ENCODE measurements at places on chromosomes 7 and 10. TPM values are rescaled to one million over a fixed set of nuclear protein-coding genes. Genes with fewer than 3 reads are reported as not detected.
A peak's percentile ranks its signal among the peaks of the same experiment; 100 is the strongest.

- DNase-seq: no peak
Measured at GRCh38 chr10:120335553-120335952, 121.5 kb upstream of the PLPP4 start.

GRCh38 chr7:40425696-40426095 is 290.9 kb downstream of the SUGCT start:
- DNase-seq: no peak

DNA sequence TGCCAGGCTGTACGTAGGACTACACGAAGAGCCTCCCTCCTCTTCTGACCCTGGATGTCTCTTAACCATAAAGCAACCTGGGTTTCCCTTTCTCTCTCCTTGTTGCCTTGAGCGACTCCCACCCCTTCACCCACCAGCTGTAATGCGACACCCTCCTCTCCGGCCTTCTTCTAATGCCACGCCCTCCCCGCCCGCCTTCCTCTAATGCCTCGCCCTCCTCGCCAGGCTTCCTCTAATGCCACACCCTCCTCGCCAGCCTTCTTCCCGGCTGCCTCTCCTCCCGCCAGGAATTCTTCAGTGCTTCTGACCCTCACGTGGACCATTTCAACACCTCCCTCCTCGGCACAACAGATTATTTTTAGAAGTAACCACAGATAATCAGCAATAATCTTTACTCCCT is 348.5 kb upstream of the SHH start:
- DNase-seq: no peak

- DNase-seq: no peak
Measured at GRCh38 chr7:92498557-92498956, 20.8 kb upstream of the ERVW-1 start.

DNA sequence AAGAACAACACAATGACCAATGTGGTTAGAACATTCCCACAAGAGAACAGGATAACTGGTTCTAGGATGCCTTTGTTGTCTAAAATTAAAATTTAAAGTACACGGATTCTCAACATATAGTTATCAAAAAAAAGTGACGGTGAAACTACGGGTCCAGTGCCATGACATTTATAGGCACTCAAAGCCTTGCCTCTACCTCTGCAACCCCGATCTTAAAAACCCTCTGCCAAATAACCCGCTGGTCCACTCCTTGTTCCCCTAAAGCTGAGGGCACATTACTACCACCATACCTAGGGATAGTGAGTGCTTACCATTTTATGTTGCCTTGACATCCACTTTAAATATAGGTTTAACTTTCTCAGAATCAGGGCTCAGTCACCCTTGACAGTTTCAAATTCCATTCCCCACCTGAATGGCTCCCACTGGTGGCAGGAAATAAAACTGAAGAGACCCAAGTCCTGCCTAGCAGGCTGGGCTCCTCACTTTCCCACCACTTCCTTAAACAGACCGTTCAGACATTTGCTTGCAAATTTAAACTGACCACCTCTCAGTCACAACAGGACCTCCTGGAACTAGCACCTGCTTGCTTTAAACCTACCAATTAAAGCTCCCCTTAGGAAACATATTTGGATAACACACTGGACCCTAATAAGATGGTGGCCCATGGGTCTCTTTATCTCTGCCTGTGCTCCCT is 169.9 kb upstream of the ASAH2 start:
- peak; percentile 56 for DNase-seq

DNA sequence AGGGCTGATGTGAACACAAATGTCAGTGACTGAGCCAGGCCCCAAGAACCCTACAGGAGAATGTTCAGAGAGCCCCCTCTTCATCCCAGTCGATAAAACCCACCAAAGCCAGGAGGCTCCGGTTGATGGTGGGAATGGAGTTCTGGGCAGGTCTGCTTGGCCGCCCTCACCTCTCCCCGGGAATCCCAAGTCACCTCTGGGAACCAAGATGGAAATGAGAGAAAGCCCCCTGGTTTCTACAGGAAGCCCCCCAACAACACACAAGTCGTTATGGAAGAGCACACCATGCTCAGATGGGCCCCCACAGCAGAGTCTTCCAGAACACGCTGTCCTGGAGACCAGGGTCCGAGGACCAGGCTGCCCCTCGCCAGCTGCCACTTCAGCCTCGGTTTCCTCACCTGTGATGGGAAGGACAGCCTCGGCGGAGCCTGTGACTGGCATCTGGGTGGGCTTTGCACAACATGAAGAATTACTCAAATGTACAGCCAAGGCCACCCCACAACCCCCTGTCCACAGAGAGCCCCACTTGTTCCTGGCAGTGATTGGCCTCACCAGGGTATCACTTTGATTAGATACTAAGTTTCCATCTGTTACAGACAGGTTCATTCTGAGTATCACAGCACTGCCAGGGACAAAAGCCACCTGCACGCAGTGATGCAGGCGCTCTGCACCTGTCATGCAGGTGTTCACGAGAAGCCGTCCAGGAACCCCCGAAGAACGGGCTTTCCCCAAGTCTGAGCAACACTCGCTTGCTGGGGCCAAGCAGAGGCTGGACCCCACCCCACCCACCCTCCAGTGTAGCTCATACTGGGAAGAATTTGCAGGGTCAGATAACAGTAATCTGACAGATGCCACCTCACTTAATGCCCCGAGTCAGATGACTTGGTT is 57.6 kb downstream of the MKI67 start:
- DNase-seq: no peak

DNA sequence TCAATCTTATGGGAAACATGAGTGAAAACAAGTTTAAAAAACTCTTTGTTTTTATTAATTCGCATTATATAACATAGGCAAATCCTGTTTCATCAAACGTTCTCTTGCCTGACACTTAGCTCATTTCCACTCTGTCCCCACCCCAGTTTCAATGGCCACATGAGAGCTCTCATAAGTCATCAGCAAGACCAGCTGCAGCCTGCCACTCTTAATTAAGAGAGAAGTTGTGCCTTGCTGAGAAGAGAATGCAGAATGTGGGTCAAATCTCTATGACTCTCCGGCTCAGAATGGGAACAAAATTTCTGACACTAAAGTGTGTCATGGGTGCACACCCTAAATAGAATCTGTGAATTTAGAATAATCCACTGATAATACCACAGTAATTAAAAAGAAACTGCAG is 39.6 kb downstream of the ASAH2 start:
- peak; percentile 18 for DNase-seq

DNA sequence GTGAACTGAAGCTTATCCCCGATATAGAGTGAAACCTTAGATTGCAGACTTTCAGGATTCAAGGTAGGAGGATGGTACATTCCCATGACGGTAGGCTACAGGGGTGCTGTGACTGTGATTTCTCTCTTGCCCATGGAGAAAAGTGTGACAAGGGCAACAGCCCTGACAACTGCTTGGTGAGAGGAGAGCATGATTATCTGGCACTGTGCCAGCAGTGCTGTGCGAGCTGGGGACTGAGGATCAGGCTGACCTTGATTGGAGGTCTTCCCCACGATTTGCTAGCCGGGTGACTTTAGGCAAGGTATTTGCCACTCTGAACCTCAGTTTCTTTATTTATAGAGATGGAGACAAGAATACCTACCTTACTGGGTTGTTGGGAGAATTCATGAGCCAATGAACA is 229.5 kb downstream of the PTEN start:
- peak; percentile 28 for DNase-seq

- no peak for DNase-seq
Measured at GRCh38 chr7:128917122-128917521, 6.6 kb upstream of the KCP start.

GRCh38 chr10:105062951-105063350 is 421.9 kb downstream of the SORCS3 start:
- DNase-seq: no peak

DNA sequence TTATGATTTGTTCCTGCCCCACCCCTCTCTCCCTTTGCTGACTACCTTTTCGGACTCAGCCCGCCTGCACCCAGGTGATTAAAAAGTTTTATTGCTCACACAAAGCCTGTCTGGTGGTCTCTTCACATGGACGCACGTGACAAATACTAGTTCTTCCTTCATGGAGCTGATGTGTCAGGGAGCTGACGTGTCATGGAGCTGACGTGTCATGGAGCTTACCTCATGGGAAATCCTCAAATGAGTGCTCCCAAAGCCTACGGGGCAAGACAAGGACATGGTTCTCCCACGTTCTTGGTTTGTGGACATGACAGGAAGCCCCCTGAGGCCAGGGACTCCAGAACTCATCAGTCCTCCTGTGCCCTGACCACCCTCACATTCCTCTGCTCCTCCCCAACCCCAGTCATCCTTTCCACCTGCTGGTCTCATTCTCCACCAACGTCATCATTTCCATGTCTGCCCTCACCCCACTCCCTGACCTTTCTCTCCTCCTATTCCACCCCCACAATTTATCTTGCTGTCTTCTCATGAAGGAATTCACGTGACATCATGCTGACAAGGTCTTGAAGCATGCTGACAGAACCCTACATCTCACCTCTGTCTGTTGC is 261.3 kb downstream of the TCERG1L start:
- no peak for DNase-seq

- DNase-seq: no peak
Measured at GRCh38 chr10:66828957-66829356, 96.9 kb upstream of the LRRTM3 start.

GRCh38 chr7:33250421-33250871 is 121.1 kb downstream of the BBS9 start:
- peak; percentile 11 for DNase-seq

- no peak for DNase-seq
Measured at GRCh38 chr7:142795339-142795863, 24.6 kb downstream of the PRSS2 start.

DNA sequence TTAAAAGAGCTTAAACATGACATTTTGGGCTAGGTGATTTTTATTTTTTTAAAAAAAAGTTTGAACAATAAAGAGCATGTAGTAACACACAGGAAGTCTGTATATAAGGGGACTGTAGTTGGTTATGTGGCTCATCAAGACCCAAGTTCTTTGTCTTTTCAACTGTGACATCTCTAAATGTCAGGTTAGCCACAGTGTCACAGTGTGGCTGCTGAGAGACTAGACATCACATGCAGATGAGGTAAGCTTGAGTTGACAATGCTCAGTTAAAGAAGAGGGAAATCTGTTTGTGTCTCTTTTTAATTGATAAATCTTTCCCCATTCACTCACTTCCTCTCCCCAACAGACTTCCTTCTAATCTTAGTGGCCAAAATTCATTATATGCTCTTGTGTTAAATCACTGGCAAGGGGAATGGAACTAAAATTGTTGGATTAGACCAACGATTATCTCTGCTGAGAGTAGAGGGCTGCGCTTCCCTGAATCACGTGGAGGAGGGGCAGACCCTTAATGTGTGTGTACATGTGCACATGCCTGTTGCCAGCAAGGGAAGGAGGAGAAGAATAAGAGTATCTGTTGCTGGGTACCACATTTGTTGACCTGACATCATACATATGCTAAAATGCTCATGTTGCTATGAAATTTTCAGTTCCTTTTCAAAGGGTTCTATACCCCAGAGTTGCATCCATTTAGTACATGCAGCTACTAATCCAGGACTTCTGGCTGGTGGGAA is 78.3 kb downstream of the MMRN2 start:
- DNase-seq: no peak

- DNase-seq: no peak
Measured at GRCh38 chr7:149570784-149571183, 73.2 kb upstream of the ZNF746 start.

DNA sequence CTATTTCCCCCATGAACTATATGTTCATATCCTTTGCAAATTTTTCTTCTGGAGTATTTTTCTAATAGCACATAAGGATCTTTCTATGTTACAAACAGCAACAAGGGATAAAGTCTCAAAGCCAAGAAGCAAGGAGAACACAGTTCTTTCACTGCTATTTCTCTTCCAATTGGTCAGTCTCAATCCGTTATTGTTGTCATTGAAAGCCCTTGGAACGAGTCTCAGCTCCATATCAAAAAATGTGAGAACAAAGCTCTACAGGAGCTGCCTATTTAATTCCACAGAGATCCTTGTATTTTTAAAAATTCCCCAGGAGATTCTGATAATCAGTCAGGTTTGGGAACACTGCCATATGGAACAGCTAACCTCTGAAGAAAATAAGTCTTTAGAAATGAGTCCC is 15.7 kb downstream of the SLC35B4 start:
- DNase-seq: no peak

DNA sequence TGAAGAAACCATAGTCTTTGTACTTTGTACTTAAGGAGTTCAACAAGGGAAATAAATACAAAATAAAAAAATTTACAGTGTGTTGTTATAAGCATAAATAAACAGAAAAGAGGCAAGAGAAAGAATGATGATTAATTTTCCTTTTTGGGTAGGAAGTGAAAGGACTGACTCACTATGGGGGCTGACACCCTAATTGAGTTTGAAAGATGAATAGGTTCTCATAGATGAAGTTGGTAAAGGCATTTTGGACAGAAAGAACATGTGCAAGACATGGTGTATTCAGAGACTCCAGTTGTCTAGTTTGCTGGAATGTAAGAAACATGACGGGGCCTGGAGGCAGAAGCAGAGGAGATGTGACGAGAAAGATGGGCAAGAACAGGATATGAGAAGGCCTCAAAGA is 83.7 kb downstream of the VPS50 start:
- no peak for DNase-seq

- no peak for DNase-seq
Measured at GRCh38 chr7:118615681-118616080, 391.2 kb downstream of the ANKRD7 start.

GRCh38 chr10:94630017-94630688 is 53.4 kb upstream of the CYP2C18 start:
- peak; percentile 44 for DNase-seq

DNA sequence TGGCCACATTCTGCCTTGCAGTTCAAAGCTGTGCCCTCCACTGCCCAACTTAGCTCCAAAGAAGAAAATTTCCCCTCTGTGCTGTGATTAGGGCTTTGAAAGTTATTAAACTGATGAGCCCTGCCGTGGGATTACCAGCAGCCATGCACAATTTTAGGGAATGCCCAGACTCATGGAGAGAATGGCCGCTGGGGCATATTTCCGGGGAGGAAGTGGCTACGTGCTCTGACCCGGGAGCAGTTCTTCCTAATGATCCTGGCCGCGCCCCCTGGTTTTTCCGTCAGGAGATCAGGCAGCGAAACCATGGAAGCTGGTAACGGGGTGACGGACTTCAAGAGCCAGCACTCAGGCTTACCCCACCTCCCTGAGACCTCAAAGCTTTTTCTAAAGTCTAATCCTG is 365.5 kb upstream of the PFKP start:
- no peak for DNase-seq

NCF1 gene
- total RNA-seq: not detected

ITPRID1 gene
- total RNA-seq: not detected

AGR2 gene
- total RNA-seq: not detected

STRIP2 gene
- total RNA-seq: 58.3 TPM

FOXP2 gene
- 0.64 TPM for total RNA-seq

MYOF gene
- 249 TPM for total RNA-seq

TSPAN33 gene
- total RNA-seq: 153 TPM

PTPRN2 gene
- total RNA-seq: 0.24 TPM

CALHM3 gene
- not detected for total RNA-seq

GNG11 gene
- total RNA-seq: 16.8 TPM

ABHD11 gene
- 16.4 TPM for total RNA-seq

HTR5A gene
- total RNA-seq: not detected
